ENCODE measurements at places on chromosomes 7 and 10.

GRCh38 chr7:100489121-100489520, 5.4 kb downstream of the NYAP1 start:
- no peak for DNase-seq

DNA sequence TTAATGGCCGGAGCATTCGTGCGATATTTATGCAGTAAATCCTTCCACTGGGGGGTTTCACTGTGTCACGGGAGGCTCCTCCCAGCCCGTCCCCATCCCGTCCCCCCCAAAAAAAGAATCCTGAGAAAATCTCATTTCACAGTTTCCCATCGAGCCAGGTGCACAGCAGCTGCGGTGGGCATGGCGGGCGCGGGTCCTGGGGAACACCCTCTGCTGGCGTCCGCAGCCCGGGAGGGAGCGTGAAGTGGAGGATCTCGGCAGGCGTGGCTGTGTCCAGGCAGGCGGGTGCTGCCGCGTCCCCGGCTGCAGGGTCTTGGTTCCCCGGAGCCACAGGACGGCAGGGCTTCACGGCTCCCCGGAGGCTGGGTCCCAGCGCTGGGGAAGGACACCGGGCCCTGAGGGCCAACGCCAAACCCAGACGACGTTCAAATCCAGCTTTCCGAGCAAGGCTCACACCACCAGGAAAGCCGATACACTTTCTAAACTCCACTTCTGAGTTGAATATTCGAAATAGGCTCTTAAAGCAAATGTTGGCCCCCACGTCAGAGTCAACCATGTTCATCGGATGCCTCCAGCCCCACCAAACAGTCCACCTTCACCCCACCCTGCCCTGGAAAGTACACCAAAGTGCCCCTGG, 55.7 kb downstream of the PDGFA start:
- no peak for DNase-seq

- DNase-seq, result no peak
Observed at GRCh38 chr10:1696106-1696505, 41.2 kb downstream of the ADARB2 start.

DNA sequence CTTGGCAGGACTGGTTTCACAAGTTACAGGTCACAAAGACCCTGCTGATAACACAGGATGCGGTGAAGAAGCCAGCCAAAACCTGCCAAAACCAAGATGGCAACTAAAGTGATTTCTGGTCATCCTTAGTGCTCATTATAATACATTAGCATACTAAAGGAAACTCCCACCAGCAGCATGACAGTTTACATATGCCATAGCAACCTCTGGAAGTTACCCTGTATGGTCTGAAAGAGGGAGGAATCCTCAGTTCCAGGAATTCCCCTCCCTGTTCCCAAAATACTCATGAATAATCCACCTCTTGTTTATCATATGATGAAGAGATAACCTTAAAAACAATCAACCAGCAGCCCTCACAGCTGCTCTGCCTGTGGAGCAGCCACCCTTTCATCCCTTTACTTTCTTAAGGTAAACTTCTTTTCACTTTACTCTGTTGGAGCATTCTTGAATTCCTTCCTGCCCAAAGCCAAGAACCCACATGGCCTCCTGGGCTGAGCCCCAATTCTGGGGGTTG, 21.9 kb downstream of the DPY19L1 start:
- no peak for DNase-seq

DNA sequence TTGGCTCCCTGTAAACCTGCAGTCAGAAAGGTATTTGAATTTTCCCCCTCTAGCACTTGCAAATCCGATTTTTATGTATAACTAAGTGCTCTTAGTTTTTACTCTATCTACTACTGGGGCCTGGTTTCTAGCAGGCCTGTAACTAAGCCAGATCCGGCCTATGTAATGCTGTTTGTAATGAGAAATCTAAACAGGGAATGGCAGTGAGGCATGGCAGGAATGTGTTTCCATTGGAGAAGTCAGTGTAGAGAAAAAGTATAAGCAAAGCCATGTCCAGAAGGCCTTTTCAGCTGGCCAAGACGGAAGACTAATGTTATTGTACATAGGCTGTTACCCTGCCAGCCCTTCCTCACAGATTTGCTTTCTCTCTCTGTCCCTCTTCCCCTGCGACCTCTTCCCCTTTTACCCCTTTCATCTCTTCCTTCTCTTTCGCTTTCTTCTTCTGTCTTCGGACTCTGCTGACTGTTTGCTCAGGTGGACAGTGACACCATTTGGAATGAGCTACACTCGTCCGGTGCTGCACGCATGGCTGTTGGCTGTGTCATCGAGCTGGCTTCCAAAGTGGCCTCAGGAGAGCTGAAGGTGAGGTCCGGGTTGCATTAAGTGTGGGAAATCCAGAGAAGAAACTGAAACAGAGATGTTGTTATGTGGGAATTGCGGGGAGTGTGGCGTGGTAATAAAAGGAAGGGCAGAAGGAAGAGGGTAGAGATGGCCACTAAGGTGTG, 297.5 kb downstream of the HDAC9 start:
- no peak for DNase-seq

GRCh38 chr7:1045069-1046063, 1.0 kb downstream of the GPR146 start:
- DNase-seq, result no peak

DNA sequence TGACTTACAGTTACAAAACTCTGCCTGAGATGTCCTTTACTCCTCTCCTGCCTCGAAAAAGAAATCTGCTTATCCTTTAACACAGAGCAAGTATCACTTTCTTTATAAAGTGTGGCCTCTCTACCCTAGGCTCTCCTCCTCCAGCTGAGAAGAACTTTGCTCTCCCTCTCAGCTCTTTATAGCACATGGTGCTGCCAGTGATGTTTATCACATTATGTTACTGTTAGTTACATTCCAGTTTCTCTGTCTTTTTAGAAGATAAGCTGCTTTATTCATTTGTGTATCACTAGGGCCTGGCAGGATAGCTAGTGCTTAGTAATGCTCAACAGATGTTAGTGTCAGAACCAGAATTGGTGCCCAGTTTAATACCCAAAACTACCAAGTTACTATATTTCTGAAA, 41.1 kb upstream of the TMEM229A start:
- no peak for DNase-seq

DNA sequence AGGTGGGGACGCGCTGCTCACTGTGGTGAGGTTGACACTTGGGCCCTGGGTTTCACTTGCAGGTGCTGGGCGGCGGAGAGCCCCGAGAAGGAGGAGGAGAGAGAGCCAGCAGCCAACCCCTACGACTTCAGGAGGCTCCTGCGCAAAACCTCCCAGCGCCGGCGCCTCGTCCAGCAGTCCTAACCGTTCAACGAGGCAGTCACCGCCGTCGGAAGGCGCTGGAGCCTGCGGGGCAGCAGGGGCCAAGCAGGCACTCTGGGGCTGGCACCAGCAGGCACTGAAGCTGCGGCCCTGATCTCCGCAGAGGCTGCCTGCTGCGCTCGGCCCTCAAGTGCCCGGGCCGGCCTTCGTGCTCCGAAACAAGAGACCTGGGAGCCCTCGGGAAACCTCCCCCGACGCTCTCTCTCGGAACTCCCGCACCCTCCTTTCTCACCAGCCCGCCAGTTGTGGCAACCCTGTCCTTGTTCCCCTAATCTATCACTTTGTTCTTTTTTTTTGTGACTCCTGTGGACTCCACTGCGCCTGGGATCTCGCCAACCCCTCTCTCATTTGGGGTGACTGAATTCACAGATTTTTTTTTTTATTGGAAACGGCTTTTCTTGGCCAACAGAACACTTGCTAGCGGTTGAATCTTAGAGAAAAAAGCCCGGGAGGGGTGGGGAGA, 4.7 kb upstream of the GAD2 start:
- no peak for DNase-seq

- DNase-seq, result no peak
Observed at GRCh38 chr10:33132626-33133025, 174.6 kb upstream of the ITGB1 start.

GRCh38 chr7:20602306-20602705, 13.2 kb upstream of the ABCB5 start:
- no peak for DNase-seq

DNA sequence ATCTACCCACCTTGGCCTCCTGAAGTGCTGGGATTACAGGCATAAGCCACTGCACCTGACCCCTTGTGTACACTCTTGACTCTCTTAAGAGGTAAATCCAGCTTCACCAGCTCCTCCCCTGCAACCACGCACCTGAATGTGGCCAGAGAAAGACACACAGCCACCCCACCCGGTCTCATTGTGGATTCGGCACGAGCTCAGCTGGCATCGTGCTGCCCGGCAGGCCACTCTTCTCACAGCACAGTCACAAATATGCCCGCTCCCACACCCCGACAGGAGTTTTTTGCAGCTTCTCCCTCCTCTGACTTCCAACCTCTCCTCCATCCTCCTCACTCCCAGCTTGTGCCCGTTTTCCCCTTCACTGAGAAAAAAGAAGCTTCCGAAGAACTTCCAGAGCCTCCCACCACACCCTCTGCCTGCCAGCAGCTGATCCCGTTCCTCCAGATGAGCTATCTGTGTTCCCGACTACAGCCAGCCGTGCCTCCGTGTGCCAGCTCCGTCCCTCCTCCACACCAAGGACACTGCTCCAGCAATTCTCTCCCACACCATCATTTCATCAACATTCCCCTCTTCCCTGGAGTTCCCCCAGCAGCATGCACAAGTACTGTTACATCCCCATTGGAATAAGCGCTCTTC, 8.0 kb upstream of the SMARCD3 start:
- no peak for DNase-seq

- DNase-seq, result no peak
Observed at GRCh38 chr10:15321431-15322341, 49.4 kb downstream of the FAM171A1 start.

DNA sequence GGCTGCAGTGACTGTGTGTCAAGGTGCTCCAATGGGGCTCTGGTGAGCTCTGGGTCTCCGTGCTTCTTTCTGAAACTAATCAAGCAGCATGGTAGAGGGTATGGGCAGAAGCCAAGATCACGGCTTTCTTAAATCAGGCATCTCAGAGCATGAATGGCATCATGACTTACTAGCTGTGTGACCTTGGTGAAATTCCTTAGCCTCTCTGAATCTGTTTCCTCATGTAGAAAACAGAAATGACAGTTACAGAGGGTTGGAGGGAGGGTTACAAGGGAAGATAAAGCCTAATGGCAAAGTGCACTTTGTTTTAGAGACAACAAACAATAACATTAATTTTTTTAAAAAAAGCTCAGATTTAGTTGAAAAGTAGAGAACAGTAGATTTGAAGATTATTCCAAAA, 34.9 kb downstream of the FRMPD2 start:
- no peak for DNase-seq

DNA sequence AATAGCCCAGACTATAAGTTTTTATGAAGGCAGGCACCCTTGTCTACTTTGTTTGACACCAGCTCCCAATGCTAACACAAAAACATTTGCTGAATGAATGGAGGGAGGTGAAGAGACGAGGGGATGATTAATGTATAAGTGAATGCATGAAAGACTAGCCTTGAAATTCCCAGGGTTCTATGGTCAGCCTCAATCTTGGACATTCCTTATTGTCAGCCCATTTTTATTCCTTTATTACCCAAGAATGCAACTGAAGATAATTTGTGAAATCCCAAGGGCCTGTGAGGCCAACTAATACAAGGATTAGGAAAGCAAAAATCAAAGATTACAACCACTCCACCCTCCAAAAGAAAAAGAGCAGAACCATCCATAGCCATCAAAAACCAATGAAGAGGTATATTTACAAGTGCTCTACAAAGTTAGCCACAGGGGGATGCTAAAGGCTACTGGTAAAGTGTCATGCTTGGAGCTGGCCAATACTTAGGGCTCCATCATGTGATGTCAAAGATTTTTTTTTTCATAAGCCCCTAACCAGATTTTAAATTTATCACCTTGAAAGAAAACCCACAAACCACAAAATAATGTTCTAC, 40.0 kb upstream of the ASAH2 start:
- DNase-seq, result no peak

DNA sequence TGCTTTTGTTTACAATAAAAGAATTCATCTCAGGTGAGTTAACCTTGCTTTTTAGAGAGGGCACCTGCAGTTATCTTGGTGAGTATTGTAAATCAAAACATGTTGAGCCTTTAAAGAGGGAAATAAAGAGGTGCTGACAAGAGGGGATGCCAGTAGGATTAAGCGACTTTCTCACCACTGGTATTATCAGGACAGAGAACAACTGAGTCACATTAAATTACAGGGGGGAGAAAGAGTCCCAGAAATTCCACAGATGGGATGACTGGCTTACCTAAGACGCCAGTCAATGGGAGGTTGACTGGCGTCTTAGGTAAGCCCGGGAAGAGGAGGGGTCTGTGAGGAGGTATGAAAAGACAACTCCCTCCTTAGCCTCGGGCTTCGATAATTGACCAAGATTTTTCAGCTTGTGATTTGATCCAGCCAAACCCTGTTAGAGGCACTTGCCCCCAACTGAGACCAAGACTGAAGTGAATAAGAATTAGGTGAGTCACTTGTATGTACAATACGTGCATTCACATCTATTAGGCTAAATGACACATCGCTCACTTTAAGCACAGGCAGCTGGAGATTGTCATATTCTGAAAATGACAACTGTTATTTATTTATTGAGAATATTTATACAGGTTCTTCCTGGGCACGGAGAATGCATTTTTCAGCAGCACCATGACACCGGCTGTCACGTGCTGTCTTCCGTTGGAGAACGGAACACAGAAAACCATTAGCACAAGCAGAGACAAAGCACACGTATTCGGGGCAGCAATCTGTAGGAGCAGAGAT, 117.6 kb downstream of the SEM1 start:
- no peak for DNase-seq

GRCh38 chr10:24503461-24504320, 220.0 kb downstream of the ARHGAP21 start:
- no peak for DNase-seq

DNA sequence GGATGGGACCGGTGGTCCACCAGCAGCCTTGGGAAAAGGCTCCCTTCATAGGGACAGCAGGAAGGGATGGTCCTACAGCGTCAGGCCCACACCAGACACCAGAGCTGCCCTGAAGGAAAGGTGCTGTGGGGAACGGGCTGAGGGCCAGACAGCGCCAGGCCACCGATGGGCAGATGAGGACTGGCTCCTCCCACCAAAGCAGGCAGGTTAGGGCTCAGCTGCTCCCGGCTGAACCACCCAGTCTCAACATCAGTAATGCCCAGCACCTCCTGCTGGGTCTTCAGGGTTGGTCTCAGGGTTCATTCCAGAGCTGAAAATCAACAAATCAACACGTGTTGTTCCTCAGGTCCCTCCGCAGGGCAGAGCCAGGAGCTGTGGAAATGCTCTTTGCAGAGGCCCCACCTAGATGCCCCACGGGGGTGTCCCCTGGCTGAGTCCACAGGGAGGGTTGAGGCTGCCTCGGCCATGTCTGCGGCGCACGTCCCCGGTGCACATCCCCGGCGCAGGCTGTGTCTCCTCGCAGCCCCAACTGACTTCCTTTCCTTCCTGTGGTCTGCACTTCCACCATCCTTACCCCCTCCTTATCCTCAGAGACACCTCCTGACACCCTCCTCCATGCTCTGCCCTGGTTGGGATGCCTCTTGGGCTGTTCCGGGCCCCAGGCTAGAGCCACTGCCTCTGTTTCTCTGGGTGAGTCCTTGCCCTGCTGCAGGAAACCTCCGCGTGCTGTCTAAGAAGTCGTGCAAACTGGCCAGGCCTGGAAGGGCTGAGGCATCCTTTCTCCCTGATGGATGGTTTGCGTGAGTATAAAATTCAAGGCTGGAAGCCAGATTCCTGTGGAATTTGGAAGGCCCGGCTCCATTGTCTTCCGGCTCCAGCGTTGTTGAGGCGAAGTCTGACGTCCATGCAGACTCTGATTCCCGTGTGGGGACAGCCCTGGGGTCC, 32.8 kb upstream of the CFAP46 start:
- no peak for DNase-seq

- no peak for DNase-seq
Observed at GRCh38 chr7:139360948-139361307, 1.2 kb downstream of the LUC7L2 start.
